ENCODE measurements at places on chromosomes 1 and 21.

GRCh38 chr1:81876901-81877733 is 76.4 kb downstream of the ADGRL2 start:
- DNase-seq = no peak
- H3K4me3 ChIP-seq = no peak overlapping the region
- H3K27me3 ChIP-seq = no peaks in the 10 kb centered on the region
- H3K27ac ChIP-seq = no peak overlapping the region

DNA sequence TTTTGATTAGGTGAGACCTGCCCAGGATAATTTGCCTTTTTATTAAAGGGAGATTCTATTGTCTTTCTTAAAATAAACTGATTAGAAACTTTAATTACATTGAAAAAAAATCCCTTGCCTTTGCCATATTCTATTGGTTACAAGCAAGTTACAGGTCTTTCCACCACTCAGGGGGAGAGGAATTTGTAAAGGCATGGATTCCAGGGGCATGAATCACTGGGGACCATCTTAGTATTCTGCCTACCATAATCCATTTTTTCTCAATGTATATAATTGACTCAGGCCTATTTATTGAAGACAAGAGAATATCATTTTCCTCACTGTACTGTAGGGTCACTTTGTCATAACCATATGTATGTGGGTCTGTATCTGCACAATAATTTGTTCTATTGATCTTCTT is 124.3 kb upstream of the PDE4B start:
- no peaks in the 10 kb centered on the region for H3K4me1 ChIP-seq
- no peak overlapping the region for H3K4me3 ChIP-seq
- no peak for DNase-seq
- H3K27ac ChIP-seq = no peak overlapping the region
- no peaks in the 10 kb centered on the region for H3K27me3 ChIP-seq
- no peaks in the 10 kb centered on the region for H3K36me3 ChIP-seq

GRCh38 chr1:197066277-197066676 is 783 bp downstream of the F13B start:
- no peak overlapping the region for H3K4me3 ChIP-seq
- H3K27me3 ChIP-seq = no peaks in the 10 kb centered on the region
- H3K27ac ChIP-seq = no peak overlapping the region
- no peak for DNase-seq
- no peaks in the 10 kb centered on the region for H3K4me1 ChIP-seq
- no peaks in the 10 kb centered on the region for H3K36me3 ChIP-seq

DNA sequence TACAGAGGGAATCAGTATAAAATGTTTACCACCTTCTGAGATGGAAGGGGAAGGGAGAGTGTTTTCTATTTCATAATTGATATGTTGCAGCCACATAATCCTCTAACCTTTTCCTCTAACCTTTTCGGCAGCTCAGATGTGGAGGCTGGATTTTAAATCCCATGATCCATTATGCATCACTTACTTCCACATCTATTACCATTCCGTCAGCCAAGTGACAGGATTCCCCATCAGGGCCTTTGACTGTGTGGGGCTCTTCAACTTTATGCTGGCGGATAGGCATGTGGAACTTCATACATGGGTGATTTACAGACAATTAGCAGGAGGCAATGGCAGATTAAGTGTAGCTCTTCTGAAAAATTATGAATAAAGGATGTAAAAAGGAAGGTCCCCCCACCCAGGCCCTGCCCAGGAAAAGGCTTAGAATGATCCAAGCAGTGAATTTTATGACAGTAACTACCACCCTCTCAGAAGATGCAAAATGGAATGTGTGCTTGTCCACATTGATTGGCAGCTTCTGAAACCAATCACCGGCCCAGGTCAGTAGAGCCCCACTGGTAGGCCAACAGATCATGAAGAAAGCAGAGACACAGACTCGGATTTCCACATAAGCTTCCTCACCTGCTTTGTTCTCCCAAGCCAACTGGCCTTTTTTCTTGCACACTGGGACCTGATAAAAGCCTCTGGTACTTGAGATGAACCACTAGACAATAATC is 147.0 kb downstream of the ST6GALNAC5 start:
- H3K4me3 ChIP-seq = no peak overlapping the region
- no peaks in the 10 kb centered on the region for H3K36me3 ChIP-seq
- no peak overlapping the region for H3K27ac ChIP-seq
- no peaks in the 10 kb centered on the region for H3K27me3 ChIP-seq

DNA sequence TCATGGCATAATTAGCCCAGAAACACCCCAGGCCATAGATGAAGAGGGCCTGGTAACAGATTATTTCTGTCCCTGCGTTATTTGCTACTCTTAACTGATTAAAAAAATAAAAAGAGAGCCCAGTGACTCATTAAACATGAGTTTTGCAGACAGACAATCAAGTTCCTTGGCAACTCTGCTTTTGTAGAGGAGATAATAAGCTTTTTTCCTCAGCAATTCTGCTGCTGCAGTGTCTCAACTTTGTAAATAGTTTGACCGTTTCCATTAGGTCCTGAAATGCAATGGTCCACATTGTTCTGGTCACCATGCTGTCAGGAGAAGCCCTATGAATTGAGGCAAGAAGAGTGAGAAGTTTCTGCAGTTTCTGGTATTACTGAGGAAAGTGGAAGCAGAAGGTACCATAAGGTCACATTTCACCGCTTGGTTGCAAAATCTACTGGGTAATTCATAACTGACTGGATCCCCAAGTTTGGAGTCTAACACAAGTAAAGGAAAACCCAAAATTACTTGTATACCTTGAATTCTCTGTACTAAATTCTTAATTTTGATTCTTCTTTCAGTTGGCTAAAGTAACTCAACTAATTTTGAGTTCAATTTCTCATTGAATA is 139.5 kb downstream of the ZZZ3 start:
- H3K27me3 ChIP-seq = no peaks in the 10 kb centered on the region
- no peak for DNase-seq
- H3K27ac ChIP-seq = no peak overlapping the region
- no peak overlapping the region for H3K4me3 ChIP-seq
- no peaks in the 10 kb centered on the region for H3K4me1 ChIP-seq

DNA sequence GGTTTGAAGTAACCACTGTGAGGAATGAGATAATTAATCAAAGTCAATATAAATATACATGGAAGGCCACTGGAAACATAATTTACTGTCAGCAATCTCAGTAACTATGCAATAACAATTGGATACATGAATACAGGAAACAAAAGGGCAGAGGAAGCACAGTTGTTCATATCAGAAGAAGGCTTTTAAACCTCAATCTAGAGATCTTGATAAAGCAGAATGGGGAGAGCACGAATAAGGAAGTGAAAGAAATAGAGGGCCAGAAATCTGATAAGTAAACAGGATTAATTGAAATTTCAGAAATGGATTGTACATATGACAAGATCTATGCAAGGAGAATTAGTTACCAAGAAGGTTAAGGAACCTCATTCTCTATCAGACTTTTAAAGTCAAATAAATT is 93.0 kb downstream of the EVI5 start:
- H3K36me3 ChIP-seq = no peaks in the 10 kb centered on the region
- no peaks in the 10 kb centered on the region for H3K4me1 ChIP-seq
- no peak overlapping the region for H3K27ac ChIP-seq
- DNase-seq = no peak

DNA sequence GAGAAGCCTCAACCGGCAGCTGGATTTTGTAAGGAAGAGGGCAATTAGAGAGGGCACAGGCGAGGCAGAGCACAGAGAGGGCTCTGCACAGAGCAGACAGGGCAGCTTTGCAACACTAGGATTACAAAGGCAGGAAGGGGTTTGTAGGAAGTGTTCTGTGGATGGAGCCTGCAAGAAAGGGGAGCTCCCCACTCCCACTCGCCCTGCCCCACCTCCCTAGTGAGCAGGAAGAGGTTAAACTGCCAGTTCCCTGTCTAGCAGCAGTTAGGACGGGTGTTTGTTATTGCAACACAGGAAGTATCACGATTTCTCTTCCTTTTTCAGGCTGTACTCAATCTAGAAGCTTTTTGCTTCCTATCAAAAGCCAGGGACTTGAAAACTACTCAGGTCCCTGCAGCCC is 63.3 kb upstream of the LRRC8D start:
- H3K4me3 ChIP-seq = no peak overlapping the region
- no peaks in the 10 kb centered on the region for H3K27me3 ChIP-seq
- H3K36me3 ChIP-seq = no peaks in the 10 kb centered on the region
- H3K4me1 ChIP-seq = no peaks in the 10 kb centered on the region
